ENCODE measurements at places on chromosomes 1 and 21.
A peak's percentile ranks its signal among the peaks of the same experiment; 100 is the strongest.

DNA sequence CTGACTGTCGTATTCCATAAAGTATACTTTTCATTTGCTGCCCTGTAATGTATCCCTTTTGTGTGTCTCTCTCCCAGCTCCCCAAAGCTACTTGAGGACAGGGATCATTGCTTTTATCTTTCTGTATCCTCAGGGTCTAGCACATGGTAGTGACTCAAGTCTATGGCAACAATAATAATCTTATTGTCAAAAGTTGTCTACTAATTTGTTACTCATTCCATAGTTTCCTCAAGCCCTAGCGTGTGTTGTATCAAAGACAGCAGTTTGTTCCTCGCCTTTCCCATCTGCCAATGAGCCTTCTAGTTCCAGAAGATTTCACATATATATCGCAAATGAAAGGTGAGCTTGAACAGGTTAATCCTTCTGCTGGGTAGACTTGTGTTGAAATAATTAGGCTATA is 9.8 kb upstream of the SLC30A1 start:
- no peak for DNase-seq

DNA sequence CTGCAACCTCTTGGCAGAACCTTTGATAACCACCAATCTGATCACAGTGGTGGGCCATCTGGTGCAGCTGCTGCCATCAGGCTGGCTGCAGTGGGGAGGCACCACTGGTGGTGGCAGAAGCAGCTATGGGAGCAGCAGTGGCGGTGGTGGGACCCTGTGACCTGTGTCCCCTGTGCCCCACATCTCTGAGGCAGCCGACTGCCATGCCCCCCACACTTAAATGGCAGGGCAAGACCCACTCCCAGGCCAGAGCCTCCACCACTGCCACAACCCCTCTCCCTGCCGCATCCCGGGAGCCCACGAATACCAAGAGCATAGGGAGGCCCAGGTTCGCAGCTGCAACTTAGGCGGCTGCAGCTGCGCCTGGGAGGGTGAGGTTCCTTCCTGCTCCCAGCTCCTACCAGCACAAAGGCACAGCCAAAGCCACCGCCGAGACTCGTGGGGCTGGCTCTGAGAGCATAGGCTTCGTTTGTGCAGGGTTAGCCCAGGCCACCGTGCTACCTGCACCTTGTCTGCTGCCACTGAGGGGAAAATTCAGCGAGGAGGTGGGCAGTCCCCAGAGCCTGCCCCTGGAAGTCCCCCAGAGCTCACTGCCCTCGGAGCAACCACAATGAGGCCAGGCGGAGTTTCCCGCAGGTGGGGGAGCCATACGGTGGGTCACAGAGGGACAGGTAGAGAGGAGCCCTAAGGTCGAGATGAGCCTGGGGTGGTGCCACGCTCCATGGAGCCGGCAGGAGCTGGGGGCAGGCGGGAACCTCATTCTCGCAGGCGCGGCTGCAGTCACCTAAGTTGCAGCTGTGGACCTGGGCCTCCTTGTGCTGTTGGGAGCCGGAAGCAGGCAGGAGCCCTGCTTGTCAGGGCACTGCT is 518.7 kb downstream of the RWDD3 start:
- no peak for DNase-seq

GRCh38 chr1:230270185-230270558 is 156.0 kb downstream of the PGBD5 start:
- no peak for DNase-seq

DNA sequence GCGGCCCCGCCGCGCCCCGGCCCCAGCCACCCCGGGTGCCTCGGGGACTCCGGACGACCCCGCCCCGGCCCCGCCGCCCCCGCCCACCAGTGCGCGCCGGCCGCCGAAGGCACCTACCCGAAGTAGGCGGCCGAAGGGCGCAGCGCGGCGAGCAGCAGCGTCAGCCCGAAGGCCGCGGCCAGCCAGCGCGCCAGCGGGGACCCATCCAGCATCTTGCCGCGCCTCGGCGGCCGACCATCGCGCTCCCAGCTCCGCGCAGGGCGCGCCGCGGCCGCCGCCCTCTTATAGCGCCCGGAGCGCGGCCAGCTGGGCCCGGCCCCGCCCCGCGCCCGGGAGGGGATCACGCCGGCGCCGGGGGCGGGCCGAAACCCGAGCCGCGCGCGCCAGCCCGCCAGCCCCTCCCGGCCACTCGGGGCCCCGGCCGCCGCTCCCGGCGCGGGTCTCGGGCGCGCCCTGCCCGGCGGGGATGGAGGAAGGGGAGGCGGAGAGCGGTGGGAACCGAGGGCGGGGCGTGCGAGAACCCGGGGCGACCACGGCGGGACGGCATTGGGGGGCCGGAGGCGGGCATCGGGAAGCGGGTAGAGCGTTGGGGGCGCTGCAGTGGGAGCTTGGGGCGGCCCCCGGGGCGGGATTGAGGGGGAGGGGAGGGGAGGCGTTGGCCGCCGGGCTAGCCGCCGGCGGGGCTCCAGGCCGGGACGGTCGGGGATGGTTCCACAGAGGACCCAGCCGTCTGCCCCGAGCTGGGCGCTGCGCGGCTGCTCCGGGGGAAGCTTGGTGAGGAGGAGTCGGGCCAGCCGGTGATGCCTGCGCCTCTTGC is at the start of gene WNT9A:
Gene WNT9A, minus strand, starts transcription at position 257 of the 817 bp plus-strand sequence. Its CDS starts 45 bp downstream, at position 212.
- DNase-seq = no peak

- peak; percentile 26 for DNase-seq
These were observed 172.0 kb downstream of the FGGY start for GRCh38 chr1:59468828-59469428.

GRCh38 chr1:181675918-181676190 is 192.5 kb downstream of the CACNA1E start:
- no peak for DNase-seq

GRCh38 chr1:7610106-7610731 is 160.9 kb upstream of the VAMP3 start:
- DNase-seq = no peak

DNA sequence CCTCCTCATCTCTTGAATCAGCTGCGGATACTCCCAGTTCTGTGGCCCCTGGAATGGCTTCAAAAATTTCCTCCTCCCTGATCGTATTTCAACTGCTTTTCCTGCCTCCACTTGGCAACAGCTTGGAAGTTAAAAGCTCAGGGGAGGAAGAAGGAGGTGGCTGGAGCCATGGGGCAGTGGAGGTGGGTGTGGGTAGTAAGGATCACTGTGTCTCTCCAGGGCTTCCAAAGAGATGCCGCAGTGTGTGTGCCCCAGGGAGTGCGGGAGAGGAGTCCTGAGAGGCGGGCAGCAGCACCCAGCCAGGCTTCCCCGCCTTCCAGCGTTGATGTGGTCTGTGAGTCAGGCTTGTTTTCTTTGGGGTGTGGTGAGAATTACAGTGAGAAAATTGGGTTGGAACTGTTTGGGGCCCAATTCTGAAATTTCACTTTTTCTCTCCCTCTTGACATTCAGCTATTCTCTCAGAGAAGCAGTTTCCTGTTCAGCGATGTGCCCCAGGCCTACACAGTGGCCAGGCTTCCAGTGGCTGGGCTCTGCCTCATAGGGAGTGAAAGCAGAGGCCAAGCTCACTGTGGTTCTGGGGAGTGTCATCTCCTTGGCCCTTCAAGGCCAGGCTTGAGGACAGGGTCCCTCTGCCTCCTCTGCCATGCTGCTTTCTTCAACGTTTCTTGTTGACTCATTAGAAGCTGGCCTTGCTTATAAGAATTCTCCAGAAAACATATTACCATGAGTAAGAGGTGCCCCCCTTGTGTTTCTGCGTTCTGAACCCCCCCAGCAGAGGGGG is 69.0 kb downstream of the PGM1 start:
- DNase-seq = no peak

DNA sequence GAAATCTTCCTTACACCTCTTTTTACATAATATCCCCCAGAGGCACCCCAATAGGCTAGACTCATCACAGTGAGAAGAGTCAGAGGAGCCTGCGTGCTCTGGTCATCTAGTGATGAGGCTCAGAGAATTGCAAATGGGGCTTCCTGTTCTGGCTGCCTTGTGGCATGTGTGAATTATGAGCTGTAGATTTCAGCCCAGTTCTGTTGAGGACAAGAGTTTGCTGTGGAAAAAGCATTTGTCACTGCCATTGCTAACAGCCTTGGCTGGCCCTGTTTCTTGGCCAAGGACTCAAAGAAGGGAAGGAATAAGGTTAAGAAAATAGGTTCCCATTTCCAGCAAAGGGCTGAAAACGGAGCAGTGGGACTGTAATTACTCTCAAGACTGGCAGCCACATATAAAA is 30.7 kb downstream of the MRAP start:
- DNase-seq = no peak

GRCh38 chr1:5565281-5566125 is 426.7 kb downstream of the NPHP4 start:
- no peak for DNase-seq

- DNase-seq = no peak
These were observed 24.2 kb downstream of the TMEM51 start for GRCh38 chr1:15177710-15178166.

DNA sequence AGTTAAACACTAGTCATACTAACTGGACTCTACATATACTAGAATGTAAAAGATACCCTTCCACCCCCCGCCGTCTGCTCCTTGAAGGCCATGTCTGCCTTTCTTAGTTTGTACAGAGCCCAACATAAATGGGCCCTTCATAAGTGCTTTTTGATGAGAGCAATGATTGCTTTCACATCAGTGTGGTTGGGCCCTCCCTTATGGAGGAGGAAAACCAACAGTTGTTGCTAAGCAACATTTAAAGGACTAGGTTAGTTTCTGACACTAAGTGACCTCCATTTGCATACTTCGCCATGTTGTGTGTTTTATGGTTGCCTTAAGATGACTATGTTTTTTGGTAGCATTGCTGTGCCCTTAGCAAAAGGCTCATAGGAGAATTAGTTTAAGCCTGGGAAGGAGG is 182.0 kb upstream of the SGIP1 start:
- DNase-seq = no peak

DNA sequence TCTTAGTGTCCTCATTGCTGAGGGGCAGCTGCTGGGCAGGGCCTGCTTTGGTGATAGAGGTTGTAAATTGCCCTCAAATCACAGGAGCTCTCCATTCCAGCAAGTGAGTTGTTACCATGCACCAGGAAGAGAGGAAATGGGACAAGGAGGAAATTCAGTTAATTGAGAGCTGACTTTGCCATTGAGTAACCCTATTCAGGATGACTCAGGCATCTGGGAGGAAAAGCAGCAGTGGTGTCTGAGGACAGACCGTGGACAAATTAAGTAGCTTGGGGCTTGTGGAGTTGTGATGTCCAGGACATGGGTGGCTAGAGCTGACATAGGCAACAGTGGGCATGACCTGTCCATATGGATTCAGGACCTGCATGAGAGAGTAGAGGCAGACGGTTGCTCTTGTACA is 5.9 kb downstream of the ARHGEF10L start:
- no peak for DNase-seq

DNA sequence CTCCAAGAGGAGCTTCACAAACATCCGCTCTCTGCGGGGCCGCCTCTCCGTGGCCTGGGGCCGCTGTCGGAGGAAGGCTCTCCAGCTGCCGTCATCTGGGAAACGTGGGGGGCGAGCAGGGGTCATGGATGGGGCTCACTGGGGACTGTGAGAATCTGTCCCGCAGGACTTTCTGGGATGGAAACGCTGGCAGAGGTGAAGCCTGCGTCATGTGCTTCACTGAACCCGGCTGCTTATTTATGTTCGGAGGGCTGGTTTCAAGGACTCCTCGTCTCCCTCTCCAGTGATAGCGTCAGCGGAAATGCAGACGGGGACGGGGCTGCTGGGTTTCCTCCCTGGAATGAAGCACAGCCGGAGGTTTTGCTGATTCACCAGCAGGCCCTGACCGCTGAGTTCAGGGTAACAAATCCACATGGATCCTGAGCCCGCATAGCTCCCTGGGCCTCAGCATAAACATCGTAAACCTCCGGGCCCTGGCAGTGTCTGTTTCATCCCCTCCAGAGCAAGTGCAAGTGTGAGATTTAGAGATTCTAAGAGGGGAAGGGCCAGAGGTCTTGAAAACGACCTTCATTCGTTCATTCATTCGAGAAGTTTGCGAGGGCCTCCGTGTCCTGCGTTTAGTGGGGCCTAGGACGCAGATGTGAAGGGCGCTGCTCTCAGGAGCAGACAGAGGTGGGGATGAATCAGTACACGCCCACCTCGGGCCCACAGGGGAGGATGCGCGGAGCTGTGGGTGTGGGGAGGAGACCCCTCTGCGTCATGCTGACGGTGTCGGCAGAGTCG is 7.0 kb upstream of the POFUT2 start:
- DNase-seq = peak; percentile 85

DNA sequence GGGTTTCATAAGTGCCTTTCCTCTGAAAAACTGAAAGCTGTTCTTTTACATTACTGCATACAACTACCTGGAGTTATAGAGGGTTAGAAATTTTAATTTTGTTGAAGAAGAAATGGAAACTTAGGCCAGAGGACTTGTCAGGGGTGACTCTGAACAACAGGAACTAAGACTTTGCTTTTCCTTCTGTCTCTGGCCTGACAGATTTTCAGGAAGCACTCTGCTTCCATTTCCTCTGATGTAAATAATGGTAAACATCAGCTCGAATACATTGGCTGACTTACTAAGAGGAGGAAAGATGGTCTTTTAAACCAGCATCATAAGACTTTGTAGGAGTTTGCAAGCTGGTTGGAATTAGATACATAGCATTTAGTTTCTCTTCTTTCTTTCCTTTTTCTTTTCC is 27.1 kb upstream of the PLEKHM2 start:
- no peak for DNase-seq

DNA sequence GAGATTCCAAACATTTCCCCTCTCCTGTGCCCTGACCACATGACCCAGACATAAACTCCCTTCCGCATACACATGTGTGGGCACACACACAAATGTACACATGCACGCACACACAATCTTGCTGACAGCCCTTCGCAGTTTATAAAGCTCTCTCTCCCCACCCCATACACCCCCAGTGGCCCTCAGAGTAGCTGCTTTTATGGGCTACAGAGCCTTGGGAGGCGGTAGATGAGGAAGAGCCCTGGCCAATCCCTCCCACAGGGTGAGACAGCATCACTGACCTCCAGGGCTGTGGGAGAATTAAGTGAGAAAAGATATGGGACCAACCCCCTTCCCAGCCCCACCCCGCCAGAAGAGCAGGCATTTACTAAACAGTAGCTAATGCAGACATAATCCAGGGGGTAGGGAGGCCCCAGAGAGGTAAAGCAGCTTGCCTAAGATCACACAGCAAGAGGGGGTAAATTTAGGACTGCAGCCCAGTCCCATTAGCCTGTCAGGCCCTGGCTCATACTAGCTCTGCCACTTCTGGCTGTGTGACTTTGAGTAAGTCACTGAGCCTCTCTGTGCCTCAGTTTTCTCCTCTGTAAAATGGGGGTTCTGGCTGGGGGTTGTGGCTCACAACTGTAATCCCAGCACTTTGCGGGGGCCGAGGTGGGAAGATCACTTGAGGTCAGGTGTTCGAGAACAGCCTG is 5.1 kb downstream of the SDC3 start:
- no peak for DNase-seq

GRCh38 chr1:48261881-48262400 is 39.4 kb downstream of the SLC5A9 start:
- DNase-seq = no peak

- no peak for DNase-seq
These were observed 69.2 kb upstream of the WLS start for GRCh38 chr1:68301471-68302001.

Measured in mucosa of gallbladder (tissue), 1 donor.